Right cardiac atrium (tissue), 5 donors: ENCODE measurements at places on chromosomes 3 and 15. TPM values are rescaled to one million over a fixed set of nuclear protein-coding genes. Genes with fewer than 3 reads are reported as not detected.
A peak's percentile ranks its signal among the peaks of the same experiment; 100 is the strongest.

DNA sequence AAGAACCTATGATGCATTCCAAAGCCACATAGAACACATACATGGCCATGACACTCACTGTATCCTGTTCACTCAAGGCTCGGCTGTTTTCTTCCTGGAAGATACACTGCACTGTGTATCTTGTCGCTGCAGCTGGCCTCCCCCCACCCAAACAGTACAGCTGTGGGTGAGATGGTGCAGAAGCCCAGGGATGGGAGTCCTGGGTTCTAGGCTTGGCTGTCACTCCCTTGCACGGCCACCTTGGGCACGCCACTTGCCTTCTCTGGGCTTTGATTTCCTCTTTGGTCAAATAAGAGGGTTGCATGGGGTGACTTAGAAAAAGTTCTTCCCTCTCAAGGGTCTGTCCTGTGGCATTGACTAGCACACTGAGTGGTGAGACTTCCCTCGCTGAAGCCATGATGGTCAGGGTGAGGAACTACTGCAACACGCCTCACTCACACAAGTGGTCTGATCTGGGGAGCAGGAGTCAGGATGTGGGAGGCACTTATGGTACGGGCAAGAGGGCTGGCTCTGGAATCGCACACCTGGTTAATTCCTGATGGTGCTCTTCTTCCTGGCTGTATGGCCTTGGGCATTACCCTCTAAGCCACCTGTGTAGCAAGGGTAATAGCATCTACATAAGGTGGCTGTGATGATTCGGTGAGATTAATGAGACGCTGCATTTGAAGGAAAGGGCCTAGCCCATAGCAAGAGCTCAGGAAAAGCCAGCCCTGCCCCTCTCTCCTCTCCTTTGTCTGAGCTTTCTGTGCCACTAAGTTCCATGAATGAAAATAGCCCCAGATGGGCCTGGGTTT lies 44.0 kb downstream of the ANP32A start:
- DNase-seq = no peak

- DNase-seq = no peak
These were observed 11.7 kb upstream of the PYDC2 start for GRCh38 chr3:191449256-191449655.

- no peak for DNase-seq
These were observed 336.4 kb downstream of the IL20RB start for GRCh38 chr3:137294139-137294538.

DNA sequence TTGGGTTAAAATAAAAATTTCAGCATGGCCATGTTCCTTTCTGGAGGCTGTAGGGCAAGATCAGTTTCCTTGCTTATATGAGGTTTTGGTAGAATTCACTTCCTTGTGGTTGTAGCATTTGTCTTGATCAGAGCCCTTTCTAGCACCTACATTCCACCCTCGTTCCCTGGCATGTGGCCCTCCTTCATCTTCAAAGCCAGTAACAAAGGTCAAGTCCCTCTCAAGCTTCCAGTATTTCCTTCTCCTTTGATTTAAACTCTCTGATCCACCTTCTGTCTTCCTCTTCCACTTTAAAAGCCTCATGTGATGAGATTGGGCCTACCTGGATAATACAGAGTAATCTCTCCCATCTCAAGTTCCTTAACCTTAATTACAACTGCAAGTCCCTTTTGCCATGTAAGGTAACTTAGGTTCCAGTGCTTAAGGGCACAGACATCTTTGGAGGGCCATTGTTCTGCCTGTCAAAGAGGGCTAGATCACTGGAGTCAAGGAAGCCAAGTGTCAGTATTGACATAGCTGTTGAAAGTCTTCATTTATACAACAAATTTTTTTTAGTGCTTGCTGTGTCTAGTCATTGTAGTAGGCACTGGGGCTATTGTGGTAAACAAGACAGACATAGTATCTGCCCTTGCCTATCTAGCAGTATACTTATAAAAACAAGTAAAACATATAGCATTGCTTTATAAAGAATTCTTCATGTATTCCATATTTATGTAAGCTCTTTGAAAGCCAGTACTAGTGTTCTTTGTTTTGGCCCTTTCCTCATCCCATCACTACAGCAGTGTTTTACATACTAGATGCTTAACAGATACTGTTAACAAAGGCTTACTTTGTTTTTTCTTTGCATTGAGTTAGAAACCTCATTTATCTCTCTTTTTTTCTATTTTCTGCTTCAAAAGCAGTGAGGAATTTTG lies 40.7 kb downstream of the GLCE start:
- DNase-seq = no peak

DNA sequence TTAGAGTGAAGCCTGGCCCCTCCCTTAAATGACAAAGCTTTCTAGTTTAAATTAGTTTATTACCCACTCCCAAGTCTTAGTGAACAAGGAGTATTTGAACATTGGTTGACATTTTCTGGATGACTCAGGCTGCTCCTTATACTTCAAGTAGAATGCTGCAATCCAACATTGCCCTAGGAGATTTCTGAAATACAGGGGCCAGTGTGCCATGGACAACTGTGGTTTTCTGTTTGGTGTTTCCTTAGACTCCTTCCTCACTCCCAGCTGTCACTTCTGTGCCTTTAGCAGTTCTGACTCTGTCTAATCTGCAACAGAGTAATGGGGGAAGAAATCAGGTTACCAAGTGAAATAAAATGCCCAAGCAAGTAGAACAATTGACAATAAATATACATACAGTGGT lies 116.1 kb upstream of the P2RY1 start:
- DNase-seq = no peak

DNA sequence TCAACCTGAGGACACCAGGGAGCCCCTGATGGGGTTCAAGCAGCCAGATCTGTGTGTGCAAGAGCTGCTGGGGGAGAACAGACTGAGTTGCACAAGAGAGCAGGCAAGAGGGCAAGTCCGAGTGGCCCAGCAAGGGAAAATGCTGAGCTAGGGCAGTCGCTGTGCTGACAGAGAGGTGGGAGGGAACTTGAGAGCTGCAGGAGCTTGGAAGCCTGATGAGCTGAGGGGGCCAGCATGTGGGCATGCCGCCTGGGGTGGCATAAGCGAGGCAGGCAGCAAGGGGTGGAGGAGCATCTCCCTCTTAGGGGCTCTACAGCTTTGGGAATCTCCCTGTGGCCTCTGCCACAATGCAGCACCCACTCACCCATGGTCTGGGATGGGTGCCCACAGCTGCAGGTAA lies 4.7 kb upstream of the CORO2B start:
- DNase-seq = peak; percentile 11

GRCh38 chr3:29240248-29240647 lies 40.6 kb upstream of the RBMS3 start:
- no peak for DNase-seq

GRCh38 chr3:159252274-159252673 lies 450.4 kb downstream of the MFSD1 start:
- no peak for DNase-seq

- no peak for DNase-seq
These were observed 17.6 kb downstream of the VGLL4 start for GRCh38 chr3:11626084-11626463.

- DNase-seq = no peak
These were observed 71.4 kb downstream of the ISG20 start for GRCh38 chr15:88710027-88710715.

GRCh38 chr3:148087601-148088371 lies 609.9 kb upstream of the AGTR1 start:
- no peak for DNase-seq

DNA sequence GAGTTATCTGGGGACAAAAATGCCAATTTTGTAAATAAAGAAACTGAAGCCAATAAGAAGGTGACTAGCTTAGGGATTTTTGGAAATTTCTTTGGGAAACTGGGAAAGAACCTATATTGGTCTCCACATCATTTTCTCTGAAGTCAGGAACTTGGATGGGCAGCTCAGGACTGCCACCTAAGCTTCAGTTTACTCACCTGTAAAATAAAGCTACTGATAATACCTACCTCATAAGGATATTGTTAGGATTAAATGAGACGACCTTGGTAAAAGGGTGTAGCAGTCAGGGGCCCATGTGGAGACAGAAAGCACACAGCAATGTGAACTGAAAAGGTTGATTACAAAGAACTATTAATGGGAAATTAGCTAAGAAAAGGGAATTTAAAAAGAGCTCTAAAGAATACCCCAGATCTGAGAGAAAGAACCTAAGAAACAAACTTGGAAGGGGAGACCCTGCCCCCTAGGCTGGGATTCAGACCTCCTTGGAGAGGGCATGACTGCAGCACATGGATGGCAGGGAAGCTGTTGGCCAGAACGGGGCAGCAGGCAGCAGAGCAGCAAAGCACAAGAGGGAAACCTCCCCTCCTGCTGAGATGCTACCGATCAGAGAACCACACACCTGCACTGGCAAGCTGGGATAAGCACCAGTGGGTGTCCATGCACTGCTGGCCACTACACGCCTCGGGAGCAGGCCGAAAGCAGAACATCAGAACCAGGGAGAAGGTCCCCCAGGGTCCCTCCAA lies 83.7 kb upstream of the THBS1 start:
- no peak for DNase-seq

DNA sequence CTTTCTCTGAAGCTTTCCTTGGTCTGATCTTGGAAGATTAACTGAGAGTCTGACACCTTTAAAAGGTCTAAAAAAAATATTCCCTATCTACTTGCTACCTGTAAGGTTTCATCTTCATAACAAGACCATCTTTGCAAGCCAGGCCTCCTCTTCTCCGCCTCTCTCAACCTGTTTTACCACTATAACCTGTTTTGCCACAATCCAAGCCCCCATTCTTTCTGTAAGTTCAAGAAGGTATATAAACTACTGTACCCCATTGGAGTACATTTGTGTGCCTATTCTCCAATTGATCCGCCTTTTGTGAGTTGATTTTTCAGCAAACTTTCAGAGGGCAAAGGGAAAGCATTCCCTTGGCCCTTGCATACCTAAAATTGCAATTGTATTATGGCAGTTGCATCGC lies 319.3 kb upstream of the NECTIN3 start:
- no peak for DNase-seq

DNA sequence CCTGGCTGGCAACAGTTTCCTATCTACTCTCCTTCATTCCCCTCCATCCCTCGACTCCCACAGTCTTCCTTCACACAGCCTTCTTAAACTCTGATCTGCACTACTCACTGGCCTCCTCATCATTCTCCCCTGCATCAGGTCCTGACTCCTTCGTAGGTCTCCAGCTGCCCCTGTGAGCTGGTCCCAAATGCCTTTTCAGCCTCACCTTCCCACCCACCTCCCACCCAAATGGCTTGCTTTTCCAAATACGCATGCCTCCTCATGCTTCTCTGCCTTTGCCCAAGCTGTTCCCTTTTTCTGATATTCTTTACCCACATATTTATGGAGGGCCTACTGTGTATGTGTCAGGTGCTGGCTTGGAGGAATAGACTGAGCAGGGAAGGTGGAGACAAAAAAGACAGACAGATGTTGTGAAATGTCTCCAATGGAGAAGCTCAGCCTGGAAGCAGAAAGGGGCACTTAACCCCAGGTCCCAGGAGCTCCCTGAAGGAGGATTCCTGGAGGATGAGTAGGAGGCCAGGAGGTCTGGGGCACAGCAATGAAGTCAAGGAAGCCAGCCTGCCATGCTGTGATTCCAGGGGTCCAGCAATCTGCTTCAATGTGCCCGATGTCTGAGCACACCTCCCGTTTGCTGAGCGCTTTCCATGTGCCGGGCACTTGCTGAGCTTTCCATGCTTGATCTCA lies 252.2 kb downstream of the SHQ1 start:
- no peak for DNase-seq

DNA sequence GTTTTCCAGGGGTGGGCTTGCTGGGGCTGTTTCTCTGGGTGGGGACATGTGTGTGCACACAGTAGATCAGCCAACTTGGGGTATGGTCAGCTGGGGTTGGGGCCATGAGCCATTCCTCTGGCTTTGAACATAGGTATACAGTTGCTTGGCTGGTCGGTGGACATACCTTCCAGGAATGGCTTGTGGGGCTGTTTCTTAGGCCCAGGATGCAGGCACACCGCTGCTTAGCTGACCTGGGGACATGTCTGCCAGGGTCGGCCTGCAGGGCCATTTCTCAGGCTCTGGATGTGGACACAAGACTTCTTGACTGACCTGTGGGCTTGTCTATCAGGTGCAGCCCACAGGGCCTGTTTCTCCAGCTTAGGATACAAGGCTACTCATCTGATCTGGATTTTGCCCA lies 130.6 kb downstream of the DOCK3 start:
- peak; percentile 10 for DNase-seq

- DNase-seq = no peak
These were observed 58.8 kb downstream of the SLCO2A1 start for GRCh38 chr3:133970916-133971315.

DNA sequence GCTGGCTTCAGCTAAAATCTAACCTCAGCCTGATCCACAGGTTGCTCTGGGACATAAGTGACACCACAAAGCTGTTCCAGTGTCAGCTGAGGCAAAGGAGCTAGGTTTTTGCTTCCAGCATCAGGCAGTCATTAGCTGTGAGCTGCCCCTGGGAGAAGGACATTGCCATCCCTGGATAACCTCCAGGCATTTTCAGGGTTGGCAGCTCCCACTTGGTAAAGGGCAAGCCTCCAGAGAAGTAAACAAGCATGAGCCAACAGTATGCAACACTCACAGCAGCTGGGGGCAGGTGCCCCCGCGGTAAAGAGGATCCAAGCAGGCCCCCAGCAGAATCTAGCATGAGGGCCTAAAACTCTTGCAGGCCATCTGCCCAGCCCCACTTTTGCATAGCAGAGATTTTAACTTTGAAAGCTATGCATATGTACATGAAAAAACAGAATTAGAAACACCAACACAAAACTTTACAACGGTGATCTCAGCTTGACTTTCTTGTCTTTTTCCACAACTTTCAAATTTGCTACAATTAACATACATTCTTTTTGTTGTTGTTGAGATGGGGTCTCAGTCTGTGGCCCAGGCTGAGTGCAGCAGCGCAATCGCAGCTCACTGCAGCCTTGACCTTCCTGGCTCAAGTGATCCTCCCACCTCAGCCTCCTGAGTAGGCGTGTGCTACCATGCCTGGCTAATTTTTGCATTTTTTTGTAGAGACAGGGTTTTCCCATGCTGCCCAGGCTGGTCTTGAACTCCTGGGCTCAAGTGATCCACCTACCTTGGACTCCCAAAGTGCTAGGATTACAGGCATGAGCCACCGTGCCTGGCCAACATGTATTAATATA lies 83.8 kb upstream of the TPM1 start:
- no peak for DNase-seq

DNA sequence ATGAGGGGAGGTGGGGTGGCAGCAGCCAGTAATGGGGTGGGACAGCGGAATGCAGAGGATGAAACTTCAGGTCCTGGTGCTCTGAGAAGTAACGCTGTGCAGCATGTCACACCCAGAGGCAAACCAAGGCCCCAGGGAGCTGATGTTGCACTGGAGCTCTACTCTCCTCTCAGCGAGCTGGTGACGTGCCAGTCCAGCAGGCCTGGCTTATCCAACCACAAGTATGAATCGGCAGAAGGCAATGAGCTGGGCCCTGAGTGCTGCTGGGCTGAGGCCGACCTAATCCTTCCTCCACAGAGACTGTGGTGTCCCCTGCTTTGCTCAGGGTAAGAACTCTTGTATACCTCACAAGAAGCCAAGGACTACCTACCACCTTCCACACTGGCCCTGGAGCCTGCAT lies 30.5 kb downstream of the CD86 start:
- DNase-seq = no peak

The TMEM108 gene
- total RNA-seq = 11.1 TPM

The SCG5 gene
- 0.68 TPM for total RNA-seq

The GABRA5 gene
- total RNA-seq = 1.4 TPM

The AHSG gene
- total RNA-seq = 0.20 TPM

The PLSCR5 gene
- not detected for total RNA-seq

The ULK3 gene
- 44.7 TPM for total RNA-seq

The FANCD2OS gene
- total RNA-seq = not detected

The VILL gene
- 9.3 TPM for total RNA-seq
